ENCODE measurements at places on chromosomes 5 and 9. TPM values are rescaled to one million over a fixed set of nuclear protein-coding genes. Genes with fewer than 3 reads are reported as not detected.

GLRX gene
- total RNA-seq = 258 TPM

RLN2 gene
- total RNA-seq = not detected

INSYN2B gene
- 14.5 TPM for total RNA-seq

CCNB1 gene
- 9.9 TPM for total RNA-seq

PCDHB14 gene
- 2.5 TPM for total RNA-seq

TAL2 gene
- total RNA-seq = not detected

TPPP gene
- total RNA-seq = 0.06 TPM

PPIP5K2 gene
- total RNA-seq = 30.3 TPM

EQTN gene
- total RNA-seq = not detected

PCDHB15 gene
- 1.6 TPM for total RNA-seq

IL13 gene
- total RNA-seq = not detected

PLCXD3 gene
- total RNA-seq = 71.4 TPM

SLC4A9 gene
- total RNA-seq = not detected

TMEM174 gene
- total RNA-seq = not detected

SLC25A2 gene
- total RNA-seq = not detected

IFNA13 gene
- not detected for total RNA-seq

UBE2D2 gene
- 51.3 TPM for total RNA-seq

FBP2 gene
- not detected for total RNA-seq

APBA1 gene
- 2.4 TPM for total RNA-seq

ST8SIA4 gene
- total RNA-seq = 4.1 TPM

AK8 gene
- 1.4 TPM for total RNA-seq

HEMGN gene
- total RNA-seq = not detected

HSPB3 gene
- not detected for total RNA-seq

ASS1 gene
- total RNA-seq = 249 TPM

PRLR gene
- total RNA-seq = 1.1 TPM

TLR4 gene
- 21.0 TPM for total RNA-seq

DAPK1 gene
- total RNA-seq = 21.1 TPM

SLC2A6 gene
- 7.7 TPM for total RNA-seq

SLC36A3 gene
- not detected for total RNA-seq

NTRK2 gene
- 1.2 TPM for total RNA-seq

ZNF658 gene
- 2.4 TPM for total RNA-seq

PCA3 gene
- not detected for total RNA-seq

ANKDD1B gene
- total RNA-seq = 0.31 TPM

CERCAM gene
- total RNA-seq = 250 TPM

LCN9 gene
- not detected for total RNA-seq

DBH gene
- total RNA-seq = not detected

PAPPA gene
- total RNA-seq = 80.3 TPM

ADAMTSL1 gene
- total RNA-seq = 20.9 TPM

PCDHA9 gene
- total RNA-seq = 0.05 TPM

INSL4 gene
- not detected for total RNA-seq

PCDHGB7 gene
- total RNA-seq = 19.9 TPM

SLC31A2 gene
- 3.7 TPM for total RNA-seq

FGF1 gene
- 0.20 TPM for total RNA-seq

PTPN3 gene
- total RNA-seq = 8.5 TPM

ENG gene
- 213 TPM for total RNA-seq

RABEPK gene
- total RNA-seq = 22.5 TPM

JAKMIP2 gene
- 0.25 TPM for total RNA-seq

PCDHA7 gene
- 0.15 TPM for total RNA-seq

GPR151 gene
- total RNA-seq = not detected

CDK5RAP2 gene
- total RNA-seq = 153 TPM

ORM2 gene
- not detected for total RNA-seq

GMCL2 gene
- total RNA-seq = not detected

Measured in cardiac ventricle fibroblast (primary cell).